ENCODE measurements at places on chromosomes 11 and 22.

GRCh38 chr11:96162816-96163499 lies 180.0 kb downstream of the MAML2 start:
- no peak for DNase-seq

- DNase-seq = no peak
These were observed 25.0 kb upstream of the FZD4 start for GRCh38 chr11:86980086-86980796.

- no peak for DNase-seq
These were observed 149.9 kb downstream of the PKNOX2 start for GRCh38 chr11:125314276-125315078.

DNA sequence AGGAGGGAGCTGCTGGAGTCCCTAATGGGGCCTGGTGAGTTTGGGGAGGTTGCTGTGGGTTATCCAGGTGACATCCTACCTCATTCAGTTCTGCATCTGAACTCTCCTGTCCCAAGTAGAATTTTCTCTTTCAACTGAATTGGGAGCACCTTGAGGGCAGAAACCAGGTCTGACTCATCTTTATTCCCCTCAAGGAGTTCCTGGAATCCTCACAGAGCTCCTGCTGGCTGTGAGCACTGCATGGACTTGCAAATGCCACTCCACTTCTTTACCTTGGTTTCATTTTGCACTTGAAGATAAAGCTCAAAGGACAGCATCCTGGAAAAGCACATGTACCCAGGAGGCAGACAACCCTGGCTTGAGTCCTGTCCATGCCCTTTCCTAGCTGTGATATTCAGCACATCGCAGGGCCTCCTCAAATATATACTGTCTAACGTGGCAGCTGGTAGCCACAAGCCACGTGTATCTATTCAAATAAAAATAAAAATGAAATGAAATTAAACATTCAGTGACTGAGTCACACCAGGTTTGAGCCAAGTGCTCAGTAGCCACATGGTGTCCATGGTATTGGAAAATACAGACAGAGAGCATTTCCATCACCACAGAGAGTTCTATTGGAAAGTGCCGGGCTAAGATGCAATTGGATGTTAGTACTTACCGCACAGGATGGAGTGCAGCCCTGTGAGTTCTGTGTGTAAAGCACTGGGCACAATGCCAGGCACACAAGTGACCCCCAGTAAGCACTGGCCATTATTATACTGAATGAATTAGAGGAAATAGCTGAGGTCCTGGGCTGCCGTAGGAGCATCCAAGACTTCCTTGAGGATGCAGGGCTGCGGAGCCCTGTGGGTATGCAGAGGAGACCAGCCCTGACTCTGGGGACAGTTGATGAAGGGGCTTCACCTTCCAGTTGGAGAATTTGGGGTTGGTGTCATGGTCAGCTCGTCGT lies 149.0 kb downstream of the PKNOX2 start:
- no peak for DNase-seq

- DNase-seq = no peak
These were observed 1.9 kb upstream of the MMP1 start for GRCh38 chr11:102799681-102800340.

GRCh38 chr11:19979519-19979845 lies 180.8 kb downstream of the DBX1 start:
- DNase-seq = no peak

- no peak for DNase-seq
These were observed 25.3 kb downstream of the PPM1F start for GRCh38 chr22:21927174-21927823.

DNA sequence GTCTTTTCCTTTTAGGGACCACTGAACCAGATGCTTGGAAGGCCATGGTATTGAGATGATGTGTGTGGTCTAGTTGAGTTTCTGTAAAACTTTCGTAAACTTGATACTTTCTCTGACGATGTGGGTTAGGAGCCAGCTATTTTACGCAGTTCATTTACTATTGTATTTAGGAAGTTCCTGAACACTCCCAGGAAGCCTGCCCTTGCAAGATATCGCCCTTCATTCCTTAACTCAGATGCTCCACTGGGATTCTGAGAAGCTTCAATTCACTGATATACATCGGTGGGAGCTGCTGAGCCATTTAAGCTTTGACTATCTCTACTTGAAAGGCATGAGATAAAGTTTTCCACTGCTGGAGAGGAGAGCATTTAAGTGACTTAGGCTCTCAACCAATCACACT lies 121.3 kb downstream of the CSNK2A3 start:
- no peak for DNase-seq

DNA sequence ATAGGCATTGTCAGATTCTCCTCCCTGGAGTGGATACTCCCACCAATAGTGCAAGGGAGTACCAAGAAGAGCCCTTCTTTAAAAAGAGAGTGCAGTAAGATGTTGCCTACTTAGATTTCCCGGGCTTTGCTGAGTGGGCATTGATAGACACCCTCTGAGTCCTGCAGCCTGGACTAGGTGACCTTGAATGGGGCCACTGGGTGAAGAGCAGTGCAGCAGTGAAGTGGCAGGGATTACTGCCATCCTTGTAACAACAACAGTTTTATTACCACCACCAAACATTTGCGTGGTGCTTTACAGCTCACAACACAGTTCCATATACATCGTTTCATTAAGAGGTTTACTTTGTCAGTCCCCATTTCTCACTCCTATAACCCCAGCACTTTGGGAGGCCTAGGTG lies 59.4 kb downstream of the MICAL2 start:
- DNase-seq = no peak

DNA sequence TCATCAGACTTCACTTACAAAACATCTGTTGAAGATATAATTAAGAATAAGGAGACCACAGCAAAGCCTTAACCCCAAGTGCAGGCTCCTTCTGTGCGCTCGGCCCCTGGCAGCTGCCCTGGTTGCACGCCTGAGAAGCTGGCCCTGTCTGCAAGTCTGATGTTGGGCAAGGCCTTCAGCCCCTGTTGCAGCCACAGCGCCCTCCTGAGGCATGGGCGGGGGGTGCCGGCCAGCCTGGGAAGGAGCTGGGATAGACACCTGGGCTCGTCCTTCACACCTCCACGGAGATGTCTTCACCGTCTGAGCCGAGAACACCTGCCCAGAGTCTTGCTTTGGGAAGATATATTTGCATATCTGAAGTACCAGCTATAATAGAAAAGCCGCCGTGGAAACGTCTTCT lies 104.1 kb downstream of the MPPED1 start:
- DNase-seq = no peak
